ENCODE measurements at places on chromosomes 16 and 17.

DNA sequence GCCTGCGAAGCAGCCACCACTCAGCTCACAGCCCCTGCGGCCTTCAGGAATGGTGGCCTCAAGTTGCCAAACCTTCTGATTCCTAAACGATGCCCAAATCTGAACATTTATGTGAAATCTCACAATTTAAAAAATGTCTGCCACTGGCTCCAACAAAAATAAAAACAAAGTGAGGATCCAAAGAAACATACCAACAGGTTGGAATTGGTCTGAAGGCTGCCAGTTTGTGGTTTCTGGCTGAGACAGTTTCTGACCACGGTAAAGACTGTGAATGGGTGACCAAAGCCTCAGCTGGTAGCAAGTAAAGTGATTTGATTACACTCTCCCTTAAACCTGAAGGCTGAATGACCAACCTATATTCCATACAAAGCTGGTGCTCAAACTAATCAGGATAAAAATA lies 24.9 kb downstream of the LITAFD start:
- no peak for DNase-seq

DNA sequence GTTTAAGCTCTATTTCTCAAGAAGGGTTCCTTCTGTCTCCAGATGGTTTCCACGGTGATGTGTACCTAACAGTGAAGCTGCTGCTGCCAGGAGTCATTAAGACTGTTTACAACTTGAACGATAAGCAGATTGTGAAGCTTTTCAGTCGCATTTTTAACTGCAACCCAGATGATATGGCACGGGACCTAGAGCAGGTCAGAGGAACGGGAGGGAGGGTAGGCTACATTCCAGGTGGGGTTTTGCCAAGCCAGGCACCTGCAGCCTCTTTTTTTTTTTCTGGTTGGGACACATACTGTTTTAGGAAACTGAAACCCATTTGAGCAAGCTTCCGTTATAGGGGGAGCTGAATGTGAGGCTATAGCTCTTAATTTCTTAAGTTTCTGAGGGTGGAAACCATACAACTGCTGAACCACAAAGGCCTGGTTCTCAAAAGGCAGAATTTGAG lies 10.6 kb downstream of the LIG3 start:
- DNase-seq, result no peak

DNA sequence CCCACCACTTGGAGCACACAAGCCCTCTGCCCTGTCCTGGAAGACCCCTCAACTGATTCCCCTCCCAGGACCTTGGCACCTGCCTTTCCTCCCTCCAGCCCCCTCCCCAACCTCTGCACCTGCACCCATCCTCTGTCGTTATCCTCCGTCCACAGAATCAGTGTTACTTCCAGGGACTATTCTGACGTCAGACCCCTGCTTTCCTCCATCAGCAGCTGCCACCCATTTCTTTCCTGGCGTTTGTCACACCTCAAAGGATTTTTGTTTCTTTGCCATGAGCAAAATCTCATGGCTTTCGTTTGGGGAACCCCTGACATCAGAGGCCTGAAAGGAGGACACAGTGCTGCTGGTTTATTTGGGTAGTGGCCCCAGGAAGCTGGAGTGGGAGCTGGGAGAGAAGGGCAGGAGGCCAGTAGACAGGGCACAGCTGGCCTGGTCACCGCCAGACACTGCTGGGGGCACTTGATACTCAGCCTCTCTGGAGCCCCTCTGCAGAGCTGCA lies 68.4 kb downstream of the SOCS1 start:
- no peak for DNase-seq

DNA sequence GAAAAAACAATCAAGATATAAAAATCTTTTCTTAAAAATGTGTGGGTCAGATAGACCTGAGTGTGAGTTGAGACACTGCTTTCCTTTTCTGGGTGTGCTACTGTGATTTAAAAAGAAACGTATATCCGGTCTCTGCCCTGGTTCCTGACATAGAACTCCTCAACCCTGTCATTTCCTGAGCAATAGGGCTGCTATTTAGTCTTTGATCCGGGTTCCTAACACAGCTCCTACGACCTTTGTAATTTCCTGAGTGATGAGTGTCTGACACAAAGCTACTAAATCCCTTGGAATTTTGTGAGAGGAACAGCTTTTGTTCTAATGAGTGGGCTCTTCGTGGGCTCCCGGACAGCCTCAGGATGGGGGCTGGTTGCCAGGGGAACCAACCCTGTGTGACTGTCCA lies 93.9 kb upstream of the FA2H start:
- DNase-seq, result no peak

DNA sequence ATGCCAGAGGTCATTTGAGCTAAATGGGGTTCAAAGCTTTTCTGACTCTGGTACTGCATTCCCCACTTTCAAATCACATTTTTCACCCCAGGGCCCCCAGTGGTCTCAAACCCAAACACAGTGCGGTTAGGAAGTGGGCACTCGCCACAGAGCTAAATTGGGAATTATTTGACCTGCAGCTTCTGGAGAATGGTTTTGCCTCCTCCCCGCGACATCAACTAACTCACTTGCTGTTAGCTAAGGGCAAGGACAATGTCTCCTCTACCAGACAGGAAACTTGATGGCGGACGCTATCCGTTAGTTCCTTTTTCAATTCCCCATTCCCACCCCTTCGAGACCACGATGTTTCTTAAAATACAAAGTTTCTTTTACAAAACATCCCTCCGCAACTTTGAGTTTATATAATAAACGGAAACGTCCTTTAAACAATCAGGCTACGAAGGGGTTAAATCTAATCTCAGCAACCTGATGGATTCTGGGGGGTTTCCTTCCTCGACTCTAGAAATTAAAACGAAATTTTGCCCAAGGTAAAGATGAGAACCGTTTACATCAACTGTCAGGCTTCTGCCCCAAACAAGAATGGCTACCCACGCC lies 500 bp upstream of the KAT7 start:
- no peak for DNase-seq

DNA sequence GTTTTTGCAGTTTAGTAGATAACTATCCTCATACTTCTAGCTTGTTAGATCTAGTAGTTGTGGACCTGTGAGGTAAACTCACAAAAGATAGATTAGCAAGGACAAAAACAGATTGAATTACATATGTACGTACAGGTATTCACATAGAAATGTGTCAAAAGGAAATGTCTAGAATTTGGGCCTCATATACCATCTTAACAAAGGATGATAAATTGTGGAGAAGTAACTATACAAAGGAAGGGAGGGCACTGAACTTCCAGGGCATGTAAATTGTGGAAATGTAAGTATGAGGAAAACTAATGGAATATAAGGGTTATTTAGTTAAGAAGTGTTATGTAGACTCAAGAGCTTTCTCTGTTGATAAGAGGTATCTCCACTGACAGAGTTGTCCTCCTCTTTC lies 477.3 kb downstream of the KCNJ2 start:
- DNase-seq, result no peak

GRCh38 chr16:50306287-50306686 lies 39.9 kb downstream of the ADCY7 start:
- no peak for DNase-seq

- DNase-seq, result no peak
Observed at GRCh38 chr17:75685499-75685898, 18.4 kb downstream of the SAP30BP start.
